ENCODE measurements at places on chromosomes 11 and 22.

DNA sequence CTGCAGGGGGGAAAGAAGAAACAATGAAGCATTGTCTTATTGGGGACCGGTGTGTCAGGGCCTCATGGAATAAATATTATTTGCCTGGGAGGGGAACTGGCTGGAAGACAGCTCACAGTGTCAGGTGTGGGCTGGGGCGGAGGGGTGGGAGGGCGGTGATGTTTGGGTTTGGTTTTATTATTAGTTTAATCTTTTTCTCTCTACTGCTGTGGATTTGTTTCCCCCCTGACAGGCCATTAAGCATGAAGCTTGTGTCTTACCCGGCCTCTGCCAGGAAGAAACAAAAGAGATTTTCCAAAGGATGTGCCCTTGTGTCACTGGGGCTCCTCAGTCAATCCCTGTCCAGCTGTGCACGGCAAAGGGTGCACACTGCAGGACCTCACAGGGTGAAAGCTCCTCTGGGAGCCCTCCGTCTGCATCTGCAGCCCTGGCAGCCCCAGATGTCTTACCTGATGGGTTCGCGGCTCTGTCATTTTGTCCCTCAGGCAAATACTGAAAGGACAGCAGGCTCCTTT is 203.1 kb upstream of the TMEM45B start:
- no peak for DNase-seq

- DNase-seq: no peak
These were observed 93.6 kb upstream of the CRYBB3 start for GRCh38 chr22:25105817-25106650.

DNA sequence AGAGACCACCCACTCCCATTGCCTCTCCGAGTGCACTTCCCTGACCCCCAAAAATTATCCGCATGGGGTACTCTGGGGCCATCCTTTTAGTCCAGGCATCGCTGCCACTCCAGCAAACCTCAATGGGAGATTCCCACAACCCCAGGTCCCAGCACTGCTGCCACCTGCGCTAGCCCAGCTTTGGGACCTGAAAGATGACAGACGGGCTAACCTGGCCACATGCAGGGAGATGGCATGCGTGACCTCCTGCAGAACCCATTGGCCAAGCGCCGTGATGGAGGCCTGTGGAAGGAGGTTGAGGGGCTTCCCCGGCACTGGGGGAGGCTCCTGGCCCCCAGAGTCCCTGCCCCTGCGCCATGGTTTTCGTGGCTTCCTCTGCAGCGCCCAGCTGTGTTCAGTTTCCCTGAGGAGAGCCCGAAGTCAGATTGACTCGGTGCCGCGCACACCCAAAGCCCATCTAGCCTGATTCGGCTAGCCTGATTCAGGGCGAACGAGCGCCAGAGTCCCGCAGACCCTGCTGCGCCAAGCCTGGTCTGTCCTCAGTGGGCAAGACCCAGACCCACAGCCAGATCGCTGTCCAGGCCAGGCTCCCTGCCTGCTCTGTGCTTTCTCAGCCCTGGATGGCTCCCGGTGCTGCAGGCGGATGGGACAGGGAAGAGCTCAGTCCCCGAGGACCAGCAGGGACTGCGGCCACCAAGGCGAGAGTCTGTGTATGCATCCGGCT is 751 bp upstream of the WNT7B start:
- no peak for DNase-seq

GRCh38 chr11:65655570-65656332 is 7.0 kb downstream of the RELA start:
- no peak for DNase-seq

DNA sequence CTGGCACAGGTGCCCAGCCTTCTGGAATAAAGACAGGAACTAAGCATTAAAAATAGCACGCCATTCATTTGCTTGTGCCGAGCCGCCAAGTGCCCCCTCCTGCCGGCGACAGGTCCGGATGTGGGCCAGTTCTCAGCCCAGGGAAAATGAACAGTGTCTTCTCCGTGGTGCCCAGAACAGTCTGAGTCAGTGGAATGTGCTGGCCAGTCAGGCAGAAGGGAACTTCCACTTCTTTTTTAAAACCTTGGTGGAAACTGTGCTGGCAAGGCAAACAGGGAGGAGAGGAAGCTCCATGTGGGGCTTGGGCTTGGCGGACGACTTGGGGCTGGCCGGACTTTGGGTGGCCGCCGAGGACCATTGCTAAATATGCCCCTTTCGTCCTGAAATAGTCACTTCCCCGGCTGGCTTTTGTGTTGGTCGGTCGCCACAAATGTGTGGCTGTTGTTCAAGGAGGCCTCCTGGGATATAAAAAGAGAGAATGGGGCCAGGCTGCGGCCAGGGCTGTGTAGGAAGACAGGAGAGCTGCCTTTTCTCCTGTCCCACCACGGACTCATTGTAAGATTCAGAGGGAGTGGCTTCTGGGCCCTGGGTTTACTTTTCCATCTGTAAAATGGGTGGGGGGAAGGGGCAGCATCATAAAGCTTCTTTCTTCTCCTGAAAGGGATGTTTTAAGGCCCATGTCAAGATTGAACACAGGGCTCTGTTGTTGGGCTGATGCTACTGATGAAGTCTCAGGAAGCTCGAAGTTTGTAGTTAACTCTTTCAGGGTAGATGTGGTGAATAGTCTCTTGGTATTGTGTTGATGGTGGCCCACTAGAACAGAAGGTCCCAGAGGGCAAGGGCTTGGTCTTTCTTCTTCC is 101.0 kb downstream of the PTPRJ start:
- DNase-seq: no peak

DNA sequence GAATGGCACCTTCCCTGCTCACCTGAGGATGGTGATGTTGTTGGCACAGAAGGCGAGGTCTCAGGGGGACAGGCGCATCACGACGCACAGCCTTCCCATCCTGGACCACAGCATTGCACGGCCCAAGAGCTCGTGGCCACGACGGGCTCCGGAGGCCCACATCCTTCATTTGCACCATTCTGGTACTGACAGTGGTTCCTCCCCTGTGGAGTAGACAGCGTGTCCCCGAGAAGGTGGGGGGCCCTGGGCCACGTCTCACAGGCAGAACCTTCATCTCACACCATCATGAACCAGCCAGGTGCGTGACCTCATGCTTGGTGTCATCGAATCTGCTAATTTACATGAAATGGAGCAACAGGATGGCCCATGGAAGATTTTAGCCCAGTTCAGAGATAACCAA is 180.0 kb downstream of the CTTN start:
- no peak for DNase-seq

GRCh38 chr11:34382532-34383276 is 24.9 kb upstream of the ABTB2 start:
- no peak for DNase-seq

Data from stimulated activated CD4-positive, alpha-beta T cell treated with anti-CD3 and anti-CD28 coated beads, Interleukin-1b, Interleukin-23, amount 100 ng/mL, for 1 hour (primary cell).